ENCODE measurements at places on chromosomes 4 and X.

- no peak for DNase-seq
Observed at GRCh38 chr4:6196324-6196723, 4.0 kb downstream of the JAKMIP1 start.

DNA sequence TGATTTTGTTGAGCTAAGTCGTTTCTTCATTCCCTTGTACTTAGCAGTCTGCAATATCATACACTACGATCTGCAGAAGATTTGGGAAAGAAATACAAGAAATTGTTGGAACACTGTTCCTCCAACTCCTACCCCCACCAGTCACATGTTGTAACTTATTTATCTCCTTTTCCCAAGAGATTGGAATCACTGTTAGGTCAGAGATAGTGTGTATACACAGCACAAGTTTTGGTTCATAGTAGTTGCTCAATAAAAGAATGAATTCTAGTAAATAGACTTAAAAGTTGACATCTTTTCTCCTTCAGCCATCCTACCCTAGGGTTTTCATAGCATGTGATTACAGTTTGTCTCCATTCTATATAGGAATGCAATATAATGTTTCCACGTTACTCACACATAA lies 68.8 kb downstream of the ARFIP1 start:
- DNase-seq: no peak

GRCh38 chr4:80462621-80463091 lies 127.1 kb downstream of the CFAP299 start:
- DNase-seq: no peak

DNA sequence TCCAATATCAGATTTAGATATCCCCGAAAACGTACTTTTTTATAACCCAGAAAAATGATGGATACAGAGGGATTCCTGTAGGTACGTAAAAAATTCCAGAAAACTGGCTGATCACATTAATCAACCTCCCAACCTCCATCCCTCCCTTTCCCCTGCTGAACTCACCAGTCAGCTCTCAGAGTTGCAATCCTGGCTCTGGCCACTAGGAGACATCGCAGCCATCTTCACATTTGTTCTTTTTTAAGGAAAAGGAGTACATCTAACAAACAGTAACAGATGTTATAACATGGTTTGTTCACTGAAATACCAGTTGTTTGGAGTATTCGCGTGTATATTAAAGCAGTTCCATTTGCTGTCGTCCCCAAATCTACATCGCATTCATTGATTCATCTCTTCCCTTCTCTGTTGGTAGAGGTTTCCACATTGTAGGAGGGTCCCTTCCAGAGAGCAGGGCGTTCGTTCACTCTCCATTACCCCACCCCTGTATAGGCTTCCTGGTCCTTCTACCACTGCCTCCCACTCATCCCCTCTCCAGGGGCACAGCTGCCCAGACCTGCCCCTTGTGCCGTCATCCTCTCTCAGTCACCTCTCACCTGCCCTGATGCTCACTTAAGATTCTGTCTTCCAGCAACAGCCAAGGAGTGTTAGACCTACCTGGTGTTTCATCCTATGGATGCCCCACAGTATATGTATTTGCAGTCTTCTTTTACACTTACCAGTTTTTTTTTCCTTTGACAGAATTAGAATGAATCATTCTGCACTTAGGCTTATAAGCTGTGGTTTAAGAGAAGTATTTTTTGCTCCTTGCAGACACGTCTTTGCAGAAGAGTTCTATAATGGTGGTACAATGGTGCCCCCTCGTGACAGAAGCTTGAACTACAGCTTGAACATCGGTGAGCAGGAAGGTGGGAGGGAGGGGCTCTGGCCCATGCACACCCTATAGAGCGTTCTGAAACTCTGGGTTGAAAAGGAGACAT lies 36.8 kb upstream of the RAB40AL start:
- DNase-seq: peak; percentile 68

GRCh38 chrX:76253432-76253831 lies 80.6 kb downstream of the PBDC1 start:
- DNase-seq: peak; percentile 8

DNA sequence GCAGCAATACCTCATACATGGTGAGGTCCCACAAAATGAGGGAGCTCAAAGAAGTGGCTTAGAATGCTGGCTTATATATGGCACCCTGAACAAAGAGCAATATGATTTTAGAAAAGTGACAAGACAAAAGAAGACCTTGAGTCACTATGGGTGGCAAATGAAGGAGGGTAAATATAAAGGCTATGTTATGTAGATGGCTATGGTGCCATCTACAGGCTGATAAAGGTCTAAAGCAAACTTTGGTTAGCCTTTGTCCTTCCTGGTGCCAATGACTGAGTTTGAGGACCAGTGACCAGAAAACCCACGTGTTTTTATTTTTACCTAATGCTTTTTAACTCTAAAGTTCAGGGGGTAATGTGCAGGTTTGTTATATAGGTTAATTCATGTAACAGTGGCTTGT lies 151.8 kb downstream of the CCNG2 start:
- no peak for DNase-seq

GRCh38 chr4:55079451-55080173 lies 45.8 kb downstream of the KDR start:
- DNase-seq: no peak

- DNase-seq: no peak
Observed at GRCh38 chr4:113732967-113733527, 28.5 kb downstream of the CAMK2D start.

- DNase-seq: no peak
Observed at GRCh38 chrX:8971116-8971515, 62.8 kb downstream of the FAM9B start.

GRCh38 chrX:39730662-39731329 lies 367.0 kb downstream of the BCOR start:
- DNase-seq: peak; percentile 21

- no peak for DNase-seq
Observed at GRCh38 chr4:2761035-2761923, 5.1 kb upstream of the TNIP2 start.

DNA sequence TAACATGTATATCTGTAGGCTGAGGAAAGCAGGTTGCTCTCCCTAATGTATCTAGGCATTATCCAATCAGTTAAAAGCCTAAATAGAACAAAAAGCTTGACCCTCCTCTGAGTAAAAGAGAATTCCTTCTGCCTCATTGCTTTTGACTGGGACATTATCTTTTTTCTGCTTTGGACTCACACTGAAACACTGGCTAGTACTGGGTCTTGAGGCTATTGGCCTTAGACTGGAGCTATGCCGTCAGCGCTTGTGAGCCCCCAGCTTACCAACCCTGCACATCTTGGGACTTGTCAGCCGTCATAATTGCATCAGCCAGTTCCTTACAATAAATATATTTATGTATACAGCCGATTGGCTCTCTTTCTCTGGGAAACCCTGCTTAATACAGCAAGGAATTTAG lies 206.8 kb upstream of the ARHGAP24 start:
- DNase-seq: no peak

GRCh38 chr4:153212736-153213135 lies 8.5 kb downstream of the TRIM2 start:
- no peak for DNase-seq

- DNase-seq: no peak
Observed at GRCh38 chr4:34039766-34040165, 2204.5 kb downstream of the ARAP2 start.

GRCh38 chr4:47075262-47075661 lies 43.9 kb downstream of the GABRB1 start:
- DNase-seq: no peak

DNA sequence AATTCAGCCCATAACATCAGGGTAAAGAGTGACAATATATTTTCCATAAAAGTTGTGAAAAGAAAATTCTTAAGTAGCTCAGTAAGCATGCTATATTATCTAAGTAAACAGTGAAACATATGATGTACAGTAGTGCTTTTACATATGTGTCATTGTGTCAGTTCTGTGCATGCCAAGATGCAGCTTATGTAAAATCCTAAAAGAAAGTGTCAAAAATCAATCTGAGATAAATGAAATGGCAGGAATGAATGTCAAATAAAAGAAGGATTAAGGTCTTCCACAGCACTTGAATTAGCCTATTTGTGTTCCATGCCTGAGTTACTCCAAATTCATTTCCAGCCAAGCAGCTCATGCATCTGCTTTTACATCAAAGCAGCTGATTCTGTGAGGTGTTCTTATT lies 452.7 kb upstream of the HS3ST1 start:
- no peak for DNase-seq

- no peak for DNase-seq
Observed at GRCh38 chr4:47640911-47641310, 155.8 kb downstream of the ATP10D start.

- no peak for DNase-seq
Observed at GRCh38 chrX:153688911-153689590, 1.3 kb downstream of the SLC6A8 start.

GRCh38 chr4:20493761-20494353 lies 206.4 kb upstream of the PACRGL start:
- DNase-seq: no peak

DNA sequence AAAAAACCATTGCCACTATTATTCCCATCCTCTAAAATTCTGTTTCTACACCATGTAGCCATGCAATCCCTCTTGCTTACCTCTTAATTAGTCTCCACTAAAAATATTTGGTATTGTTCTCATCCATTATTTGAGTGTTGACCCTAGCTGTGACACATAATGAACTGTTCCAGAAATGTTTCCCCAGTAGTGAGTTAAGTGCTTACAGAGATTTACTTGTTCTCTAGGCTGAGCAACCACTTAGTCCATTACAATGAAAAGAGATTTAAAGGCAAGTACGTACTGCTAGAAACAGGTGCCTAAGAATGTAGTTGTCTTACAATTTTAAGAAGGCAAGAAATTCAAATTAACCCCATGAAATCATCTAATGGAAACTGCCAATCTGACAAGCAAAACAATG lies 112.7 kb upstream of the PTPN13 start:
- no peak for DNase-seq

GRCh38 chr4:8131210-8131609 lies 27.4 kb downstream of the ABLIM2 start:
- DNase-seq: no peak

- peak; percentile 18 for DNase-seq
Observed at GRCh38 chr4:47926667-47927258, 12.4 kb upstream of the NFXL1 start.

- DNase-seq: peak; percentile 42
Observed at GRCh38 chr4:153573881-153574802, 108.0 kb downstream of the TMEM131L start.

DNA sequence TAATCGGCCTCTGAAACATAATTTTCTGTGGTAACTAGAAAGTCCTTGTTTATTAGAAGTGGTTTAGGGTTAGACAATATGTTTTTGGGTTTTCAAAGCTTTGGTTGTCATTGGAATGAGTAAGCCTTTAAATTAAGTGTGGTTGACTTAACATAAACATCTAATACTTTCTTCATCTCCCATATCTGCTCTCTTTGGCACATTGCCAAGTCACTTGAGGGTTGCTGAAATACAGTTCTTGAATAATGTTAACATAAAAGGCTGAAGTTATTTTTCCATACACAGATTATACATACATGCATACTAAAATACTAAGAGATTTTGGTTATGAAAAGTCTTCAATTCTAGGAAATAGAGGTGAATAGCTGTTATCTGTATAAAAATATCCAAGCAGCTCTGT lies 241.7 kb upstream of the BMP3 start:
- no peak for DNase-seq

- no peak for DNase-seq
Observed at GRCh38 chr4:38173935-38174518, 213.8 kb downstream of the PTTG2 start.

GRCh38 chr4:87069037-87069742 lies 134.4 kb downstream of the AFF1 start:
- DNase-seq: no peak

GRCh38 chr4:154039435-154040343 lies 250.8 kb upstream of the SFRP2 start:
- no peak for DNase-seq

All from T-helper 9 cell (primary cell).